ENCODE measurements at places on chromosomes 16 and 17.

DNA sequence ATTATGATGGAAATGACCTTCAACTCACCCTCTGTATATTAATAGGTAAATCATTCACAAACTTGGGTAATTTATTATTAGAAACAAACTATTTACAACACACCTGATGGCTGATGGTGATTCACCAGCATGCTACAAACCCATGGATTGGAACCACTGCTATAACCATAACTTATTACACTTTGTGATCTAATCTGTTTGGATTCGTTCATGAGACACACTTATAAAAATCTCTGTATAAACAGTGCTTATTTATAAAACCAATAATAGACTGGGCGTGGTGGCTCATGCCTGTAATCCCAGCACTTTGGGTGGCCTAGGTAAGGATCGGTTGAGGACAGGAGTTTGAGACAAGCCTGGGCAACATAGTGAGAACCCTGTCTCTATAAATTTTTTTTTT, 16.0 kb downstream of the SMIM36 start:
- DNase-seq, result no peak

DNA sequence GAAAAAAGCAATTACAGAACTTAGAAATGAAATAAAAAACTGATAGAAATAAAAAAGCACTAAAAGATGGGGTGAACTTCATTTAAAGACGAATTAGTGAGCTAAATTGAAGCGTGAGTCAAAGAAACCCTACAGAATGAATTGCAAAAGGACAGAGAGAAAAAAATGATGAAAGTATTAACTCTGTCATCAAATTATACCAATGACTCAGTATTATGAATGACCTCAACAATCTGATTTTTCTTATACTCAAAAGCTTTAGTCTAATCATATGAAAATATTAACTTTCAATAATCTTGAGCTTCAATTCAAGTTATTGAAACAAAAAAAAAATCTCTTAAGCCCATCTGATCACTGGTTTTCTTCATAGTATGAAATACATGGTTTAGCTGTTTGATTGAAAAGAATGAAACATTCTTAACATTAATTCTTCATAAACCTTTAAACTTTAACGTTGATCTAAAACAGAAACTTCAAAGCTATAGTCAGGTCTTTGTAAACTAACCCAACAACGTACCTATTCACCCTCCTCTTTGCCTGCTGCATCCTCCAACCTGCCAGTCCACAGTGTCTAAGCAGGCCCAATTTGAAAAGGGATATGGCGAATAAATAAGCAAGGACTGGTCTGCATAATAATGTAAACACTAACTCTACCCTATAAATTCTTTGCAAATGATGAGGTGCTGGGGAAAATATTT, 6.6 kb downstream of the ABCA5 start:
- no peak for DNase-seq

GRCh38 chr16:69838489-69838888, 76.4 kb downstream of the WWP2 start:
- DNase-seq, result no peak

DNA sequence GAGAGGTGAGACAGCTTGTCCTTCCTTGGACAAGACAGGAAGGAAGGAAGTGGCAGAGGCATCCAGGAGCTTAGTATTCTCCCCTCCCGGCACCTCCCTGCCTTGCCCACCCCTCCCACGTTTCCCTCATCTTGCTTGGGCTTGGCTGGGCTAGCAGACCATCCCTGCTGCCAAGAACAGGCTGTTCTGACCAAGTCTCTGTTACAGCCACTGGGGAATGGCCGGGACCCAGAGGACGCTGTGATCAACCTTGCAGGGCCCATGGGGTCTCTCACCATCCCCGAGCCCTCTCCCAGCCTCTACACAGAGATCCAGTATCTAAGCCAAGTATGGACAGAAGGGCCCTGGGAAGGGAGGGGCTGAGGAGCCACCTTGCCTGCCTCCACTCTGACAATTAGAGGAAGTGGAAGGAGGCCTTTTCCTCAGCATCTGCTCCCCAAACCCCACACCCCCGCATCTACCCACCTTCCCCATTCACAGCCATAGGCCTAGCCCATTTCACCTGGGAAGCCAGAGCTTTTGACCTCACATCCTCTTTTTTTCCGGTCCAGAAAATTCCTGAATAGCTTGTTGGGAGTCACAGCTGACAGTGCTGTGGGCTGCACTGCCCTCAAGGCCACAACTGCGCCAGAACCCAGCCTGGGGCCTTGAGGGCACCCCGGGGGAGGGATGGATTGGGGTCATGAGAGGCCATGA, 14.1 kb downstream of the CD300LG start:
- no peak for DNase-seq

GRCh38 chr17:49360796-49361128, 1.3 kb downstream of the ZNF652 start:
- DNase-seq, result no peak

DNA sequence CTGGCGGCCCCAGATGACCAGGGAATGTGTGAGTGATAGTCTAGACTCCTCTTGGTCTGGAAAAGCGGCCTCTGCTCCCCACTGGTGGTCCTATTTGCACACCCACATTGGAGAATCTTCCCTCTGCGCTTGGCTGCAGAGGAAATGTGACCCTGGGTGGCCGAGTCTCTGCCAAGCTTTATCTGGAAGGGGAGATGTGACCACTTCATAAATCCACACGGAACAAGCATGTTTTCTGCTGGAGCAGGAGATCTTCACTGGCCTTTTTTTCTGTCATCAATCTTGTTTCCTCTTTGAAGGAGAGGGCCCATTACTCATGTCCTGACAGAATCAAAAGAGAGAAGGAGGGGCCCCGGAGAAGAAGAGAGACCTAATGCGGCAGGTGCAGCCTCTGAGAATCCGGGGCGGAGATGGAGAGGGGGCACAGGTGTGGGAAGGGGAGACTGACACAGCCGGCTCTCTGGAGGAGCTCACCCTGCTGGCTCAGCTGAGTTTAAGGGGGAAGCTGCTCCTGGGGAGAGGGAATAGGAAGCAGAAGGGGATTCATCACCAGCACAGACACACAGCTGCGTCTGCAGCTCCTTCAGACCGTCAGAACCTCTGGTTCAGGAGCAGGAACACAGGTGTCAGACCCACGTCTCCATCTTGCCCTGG, 116.3 kb downstream of the SOX9 start:
- DNase-seq, result no peak
